MG63 (cell line): ENCODE measurements at places on chromosomes 2 and 18. TPM values are rescaled to one million over a fixed set of nuclear protein-coding genes. Genes with fewer than 3 reads are reported as not detected.

DNA sequence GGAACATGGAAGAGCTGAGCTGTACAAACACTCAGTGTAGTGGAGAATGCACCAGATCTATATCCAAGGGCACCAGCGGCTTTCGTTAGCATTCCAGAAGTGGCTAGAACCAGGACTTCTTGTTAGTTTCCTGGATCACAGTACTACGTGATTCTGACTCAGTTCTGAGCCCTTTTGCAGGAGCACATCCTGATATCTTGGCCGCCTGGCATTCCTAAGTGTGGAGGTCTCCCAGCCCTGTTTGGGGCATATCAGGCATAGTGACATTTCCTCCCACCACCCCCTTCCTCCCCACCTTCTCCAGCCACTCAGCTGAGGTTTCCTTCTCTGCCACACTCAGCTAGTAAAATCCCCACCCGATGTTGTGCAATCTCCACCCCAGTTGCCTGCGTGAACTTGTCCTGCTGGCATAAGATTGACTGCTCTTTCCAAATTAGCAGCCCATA, 63.4 kb downstream of the BMP10 start:
- DNase-seq: peak; percentile 11

DNA sequence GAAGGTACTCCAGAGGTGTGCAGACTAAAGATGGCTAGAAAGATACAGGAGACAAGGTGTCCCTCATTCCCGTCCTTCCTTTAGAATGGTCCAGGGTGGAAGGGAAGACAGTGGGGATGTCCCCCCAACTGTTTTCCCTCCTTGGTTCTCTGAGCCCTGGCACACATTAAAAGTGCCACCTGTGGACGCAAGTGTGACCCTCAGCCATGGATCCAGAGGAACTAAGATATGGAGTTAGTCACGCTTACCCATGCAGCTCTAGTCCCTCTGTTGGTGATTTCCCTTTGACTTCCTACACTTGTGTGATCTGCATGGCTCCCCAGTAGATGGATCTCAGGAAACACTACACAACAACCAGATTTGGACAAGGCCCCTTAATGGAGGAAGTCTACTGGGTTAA, 113.1 kb upstream of the SRD5A2 start:
- DNase-seq: no peak

- DNase-seq: no peak
These were observed 230.8 kb upstream of the VWC2L start for GRCh38 chr2:214180071-214180470.

- DNase-seq: no peak
These were observed 20.7 kb upstream of the NT5C1B start for GRCh38 chr2:18610090-18610489.

GRCh38 chr2:169868951-169869350, 41.7 kb downstream of the UBR3 start:
- no peak for DNase-seq

DNA sequence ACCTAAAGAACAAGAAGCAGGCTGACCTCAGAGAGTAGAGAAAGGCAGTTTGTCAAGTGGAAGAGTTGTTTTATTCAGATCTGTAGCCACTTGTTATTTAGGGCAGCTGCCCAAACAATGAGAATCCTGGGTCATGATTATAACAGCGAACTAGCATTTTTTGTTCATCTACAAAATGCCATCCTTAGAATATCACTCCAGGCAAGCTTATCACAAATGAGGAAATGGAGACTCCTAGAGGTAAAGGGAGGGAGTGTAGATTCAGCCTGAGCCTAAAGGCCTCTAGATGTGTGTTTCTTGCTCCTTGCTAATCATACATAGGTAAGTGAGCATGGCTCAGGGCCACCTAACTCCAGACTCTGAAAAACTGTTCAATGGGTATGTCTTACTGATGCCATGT, 126.1 kb downstream of the HNMT start:
- no peak for DNase-seq

DNA sequence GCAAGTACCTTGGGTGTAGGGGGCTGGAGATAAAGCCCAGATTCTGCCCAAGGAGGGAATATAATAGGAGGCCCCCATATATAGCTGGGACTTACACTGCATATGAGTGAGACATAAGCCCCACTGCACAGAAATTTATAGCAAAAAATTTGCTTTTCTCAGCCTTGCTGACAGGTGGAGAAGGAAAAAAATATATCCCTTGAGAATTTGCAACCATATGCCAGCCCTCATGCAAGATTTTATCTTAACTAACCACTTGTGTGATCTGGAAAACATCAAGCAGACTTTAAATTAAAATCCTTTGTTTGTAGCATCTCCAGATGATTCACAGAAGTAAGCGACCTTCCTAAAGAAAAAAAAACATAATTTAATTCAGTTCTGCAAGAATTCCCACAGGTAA, 288.2 kb downstream of the BCL2 start:
- no peak for DNase-seq

DNA sequence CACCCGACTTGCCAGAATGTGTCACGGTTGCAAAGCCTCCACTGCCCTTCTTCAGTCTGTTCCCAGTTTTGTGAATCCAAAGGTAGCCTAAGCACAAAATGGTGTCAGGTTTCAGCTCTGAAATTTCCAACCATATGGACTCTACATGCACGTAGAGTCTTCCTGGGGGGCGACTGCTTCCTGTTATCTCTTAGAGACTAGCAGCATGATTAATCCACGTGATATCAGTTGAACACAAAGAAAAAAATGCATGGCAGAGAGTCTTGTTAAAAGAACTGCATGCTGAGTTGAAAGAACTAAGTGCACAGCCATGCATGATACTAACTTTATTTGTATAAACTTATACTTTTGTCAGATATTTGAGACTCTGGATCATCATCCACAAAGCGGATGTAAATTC, 404.4 kb downstream of the SOCS6 start:
- DNase-seq: no peak

DNA sequence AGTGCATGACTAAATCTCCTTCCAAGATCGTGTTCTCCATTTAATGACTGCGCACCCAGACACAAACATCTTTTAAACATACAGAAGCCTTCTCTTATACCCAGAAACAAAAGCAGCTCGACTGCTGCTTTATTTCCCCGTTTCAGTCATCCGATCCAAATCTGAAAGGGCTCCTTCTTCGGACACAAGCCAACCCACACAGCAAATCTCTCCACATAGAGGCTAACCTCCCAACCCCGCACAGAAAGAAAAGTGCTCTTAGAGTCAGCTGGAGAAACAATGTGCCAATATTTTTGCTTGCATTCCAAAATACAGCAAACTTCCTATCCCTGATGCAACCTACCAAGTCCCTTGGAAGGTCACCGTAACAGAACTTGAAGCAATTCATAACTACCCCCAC, 29.1 kb downstream of the GAREM1 start:
- no peak for DNase-seq

- peak; percentile 22 for DNase-seq
These were observed 35.0 kb upstream of the LRP1B start for GRCh38 chr2:142165790-142166189.

GRCh38 chr2:61536180-61536571, 2.0 kb downstream of the XPO1 start:
- no peak for DNase-seq

- no peak for DNase-seq
These were observed 57.3 kb downstream of the ITGB1BP1 start for GRCh38 chr2:9366026-9366425.

DNA sequence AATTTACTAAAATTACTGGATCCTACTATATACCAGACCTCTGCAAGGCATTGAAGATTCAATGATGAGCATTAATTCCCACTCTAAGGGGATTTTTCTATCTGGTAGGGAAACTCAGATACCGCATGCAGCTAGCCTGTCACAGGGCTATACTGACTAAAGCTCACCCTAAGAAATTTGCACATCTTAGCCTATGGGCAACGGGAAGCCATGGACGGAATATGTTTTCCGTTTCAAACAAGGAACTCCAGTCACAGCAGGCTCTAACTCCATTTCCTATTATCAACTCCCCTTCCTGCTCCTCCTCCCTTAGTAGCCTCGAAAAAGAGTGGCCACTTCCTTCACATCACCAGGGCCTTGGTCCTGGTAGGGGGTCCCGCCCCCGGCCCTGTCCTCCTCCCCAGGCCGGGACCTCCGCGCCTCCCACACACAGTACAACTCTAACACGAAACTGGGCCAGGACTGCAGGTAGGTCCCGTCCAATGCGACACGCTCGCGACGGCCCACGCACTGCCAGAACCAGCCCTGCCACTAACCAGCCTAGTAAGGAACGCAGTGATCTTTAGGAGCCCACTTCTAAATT, 659 bp upstream of the COX5B start:
- peak; percentile 32 for DNase-seq

DNA sequence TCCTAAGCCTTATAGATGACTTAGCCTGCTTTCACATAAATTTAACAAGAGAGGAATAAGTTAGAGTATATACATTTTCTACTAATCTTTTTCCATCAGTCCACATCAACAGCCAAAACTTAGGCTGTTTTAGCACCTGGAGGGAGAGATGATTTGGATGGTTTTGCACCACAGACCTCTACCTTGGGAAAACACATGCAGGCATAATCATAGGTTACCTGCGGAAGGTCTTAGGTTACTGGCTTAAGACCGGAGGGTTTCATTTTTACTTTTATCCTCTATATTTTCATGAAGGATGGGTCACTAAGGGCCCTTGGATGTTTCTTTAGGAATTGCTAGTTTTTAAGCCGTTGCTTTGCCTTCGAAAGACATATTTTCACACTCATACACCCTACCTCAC, 66.0 kb downstream of the MYO1B start:
- no peak for DNase-seq

DNA sequence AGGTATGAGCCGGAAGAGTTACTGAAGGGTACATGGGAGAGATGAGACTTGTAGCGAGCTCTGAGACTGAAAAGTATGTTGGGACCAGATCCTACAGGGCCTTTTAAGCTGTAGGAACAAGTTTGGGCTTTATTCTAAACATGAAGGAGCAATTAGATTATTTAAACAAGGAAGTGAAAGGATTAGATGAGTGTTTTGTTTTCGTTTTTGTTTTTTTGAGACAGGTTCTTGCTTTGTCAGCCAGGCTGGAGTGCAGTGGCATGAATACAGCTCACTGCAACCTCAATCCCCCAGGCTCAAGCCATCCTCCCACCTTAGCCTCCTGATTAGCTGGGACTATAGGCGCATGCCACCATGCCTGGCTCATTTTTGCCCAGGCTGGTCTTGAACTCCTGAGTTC, 110.7 kb downstream of the C1D start:
- no peak for DNase-seq

DNA sequence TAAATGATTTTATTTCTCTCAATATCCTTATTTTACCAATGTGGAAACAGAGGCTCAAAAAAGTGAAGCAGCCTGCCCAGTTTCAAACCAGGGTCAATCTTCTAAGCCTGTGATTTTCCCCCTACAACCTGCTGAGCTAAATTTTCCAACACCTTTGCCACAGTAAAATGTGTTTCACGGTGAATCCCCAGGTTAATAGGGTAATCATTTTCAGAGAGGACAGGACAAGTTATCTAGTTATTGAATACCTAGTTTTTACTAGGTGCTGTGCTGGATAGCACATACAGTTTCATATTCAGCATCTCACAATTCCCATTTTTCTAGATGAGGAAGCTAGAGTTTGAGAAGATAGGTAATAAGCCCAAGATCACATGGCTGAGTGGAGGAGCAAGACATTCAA, 236.6 kb downstream of the PTH2R start:
- no peak for DNase-seq

- DNase-seq: peak; percentile 81
These were observed 41.6 kb upstream of the MAP4K4 start for GRCh38 chr2:101655702-101656422.

GRCh38 chr2:48914477-48915089, 159.1 kb upstream of the LHCGR start:
- DNase-seq: no peak

GRCh38 chr2:74571058-74571457, 16.5 kb downstream of the DOK1 start:
- DNase-seq: no peak

GRCh38 chr2:43486603-43487002, 109.2 kb downstream of the THADA start:
- DNase-seq: peak; percentile 8

- no peak for DNase-seq
These were observed 70.7 kb downstream of the PMS1 start for GRCh38 chr2:189854940-189855339.

Gene SCYGR8
- total RNA-seq: not detected in 2 replicates

Gene FOXI3
- not detected in 2 replicates for total RNA-seq

Gene TLX2
- total RNA-seq: 0.07 and 1.2 TPM in 2 replicates

Gene STARD6
- total RNA-seq: 1.3 TPM in 1 of 2 replicates, not detected in the other

Gene HOXD8
- total RNA-seq: 13.4 and 15.5 TPM in 2 replicates

Gene TDRD15
- total RNA-seq: not detected in 2 replicates

Gene TFCP2L1
- 0.03 TPM in 1 of 2 replicates, not detected in the other for total RNA-seq
